Psoas muscle (tissue), 8 donors: ENCODE measurements at places on chromosomes 12 and 14. TPM values are rescaled to one million over a fixed set of nuclear protein-coding genes. Genes with fewer than 3 reads are reported as not detected.

- DNase-seq, result no peak
Measured at GRCh38 chr14:73667854-73668253, 23.1 kb downstream of the DNAL1 start.

- no peak for DNase-seq
Measured at GRCh38 chr12:89472508-89472907, 52.1 kb downstream of the GALNT4 start.

- DNase-seq, result no peak
Measured at GRCh38 chr12:60266381-60266852, 670.6 kb downstream of the SLC16A7 start.

DNA sequence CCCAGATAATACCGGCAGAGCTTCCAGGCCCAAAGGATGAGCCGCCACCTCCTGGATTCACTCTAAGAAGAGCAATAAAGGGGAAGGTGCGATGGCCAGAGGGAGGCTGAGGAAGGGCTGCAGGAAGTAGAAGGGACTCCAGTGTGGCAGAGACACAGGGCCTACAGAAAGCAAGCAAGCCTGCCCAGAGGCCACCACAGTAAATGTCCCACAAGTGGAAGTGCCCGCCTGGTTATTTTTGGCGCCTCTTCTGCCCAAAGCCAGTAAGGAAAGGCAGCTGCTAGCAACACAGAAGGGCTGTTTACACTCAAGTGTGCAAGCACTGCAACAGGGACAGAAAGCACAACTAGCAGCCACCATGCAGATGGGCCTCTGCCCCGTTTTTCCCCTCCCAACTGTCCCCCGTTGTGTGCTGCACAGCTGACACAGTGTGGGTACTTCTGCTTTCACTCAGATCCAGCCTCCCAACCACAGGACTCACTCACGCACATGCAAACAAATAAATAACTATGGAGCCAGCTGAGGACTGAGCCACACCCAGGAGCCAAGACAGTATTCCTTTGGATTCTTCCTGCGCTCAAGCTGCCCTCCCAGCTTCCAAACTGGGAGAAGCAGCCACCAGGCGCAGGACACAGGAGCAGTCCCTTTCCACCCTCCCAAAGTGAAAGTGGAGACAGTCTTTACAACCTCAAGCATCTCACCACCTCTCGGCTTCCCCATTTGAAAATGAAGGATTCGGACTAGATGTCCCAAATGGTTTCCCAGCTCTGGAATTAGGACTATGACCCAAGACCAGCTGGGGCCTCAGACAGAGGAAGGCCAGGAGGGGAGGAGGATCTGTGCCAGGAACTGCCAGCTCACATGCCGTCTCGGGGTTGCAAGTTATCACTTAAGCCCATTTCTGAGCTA lies 40.0 kb upstream of the PNMA1 start:
- DNase-seq, result no peak

- DNase-seq, result no peak
Measured at GRCh38 chr14:61146899-61147298, 134.2 kb downstream of the TMEM30B start.

DNA sequence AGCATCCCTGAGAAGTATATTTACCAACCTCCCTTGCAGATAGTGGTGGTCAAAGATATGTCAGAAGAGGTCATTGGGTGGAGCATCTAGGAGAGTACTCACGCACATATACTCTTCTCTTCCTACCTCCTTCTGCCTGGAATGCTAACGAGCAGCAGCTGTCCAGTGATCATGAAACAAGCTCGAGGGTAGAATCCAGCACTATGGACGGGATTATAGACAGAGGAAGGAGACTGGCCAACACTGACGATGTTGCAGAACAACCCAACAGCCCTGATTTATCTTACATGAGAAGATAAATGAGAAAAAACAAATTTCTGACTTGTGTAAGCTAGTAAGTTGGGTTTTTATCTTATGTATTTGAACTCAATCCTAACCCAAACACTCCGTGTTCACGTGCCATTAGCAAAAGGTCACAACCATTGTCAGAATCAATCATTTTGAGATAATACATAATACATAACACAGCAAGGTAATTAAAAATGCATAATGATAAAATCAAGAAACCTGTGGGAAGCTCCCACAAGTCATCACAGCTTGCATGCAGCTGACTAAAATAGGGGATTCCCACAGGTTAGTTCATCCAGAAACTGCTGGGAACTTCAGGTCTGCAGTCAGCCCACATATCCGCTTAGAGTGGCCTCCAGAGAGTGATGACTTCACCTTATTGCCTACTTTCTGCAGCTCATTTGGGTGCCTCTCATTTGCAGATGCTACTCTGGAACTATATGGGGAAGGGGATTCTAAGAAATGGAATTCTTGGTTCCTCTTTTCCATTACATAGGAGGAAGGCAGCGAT lies 36.3 kb upstream of the STK38L start:
- no peak for DNase-seq

Gene DDN
- total RNA-seq, result 485 TPM

DNA sequence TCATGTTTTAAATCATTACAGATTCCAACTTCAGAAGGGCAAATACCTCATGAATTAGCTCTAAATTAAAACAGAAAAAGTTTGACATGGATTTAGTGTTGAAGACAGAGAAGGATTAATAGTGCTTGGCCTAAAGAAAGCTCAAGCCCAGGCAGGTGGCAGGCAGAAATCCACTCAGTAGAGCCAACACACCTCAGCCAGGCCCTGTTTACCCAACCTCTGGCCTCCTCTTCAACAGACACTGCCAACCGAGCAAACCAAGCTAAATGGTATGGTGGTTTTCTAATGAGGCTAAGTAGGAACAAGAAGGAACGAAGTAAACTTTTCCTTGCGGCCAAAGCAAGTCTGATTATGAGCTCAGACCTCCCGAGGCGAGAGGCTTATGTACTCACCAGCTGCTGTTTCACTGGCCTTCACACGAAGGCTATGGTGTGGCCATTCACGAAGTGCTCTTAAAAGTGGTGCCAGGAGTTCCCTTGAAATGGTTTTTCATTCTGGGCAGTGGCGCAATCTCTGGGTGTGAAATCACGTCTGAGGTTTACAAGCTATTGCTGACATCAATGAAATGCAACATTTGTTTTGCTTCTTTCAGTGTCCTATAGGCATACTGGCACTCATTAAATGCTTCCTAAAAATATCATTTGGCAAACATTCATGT lies 124.1 kb upstream of the LGR5 start:
- no peak for DNase-seq

GRCh38 chr14:62711351-62712023 lies 333.8 kb downstream of the KCNH5 start:
- no peak for DNase-seq

Gene FAM90A1
- 0.58 TPM for total RNA-seq

DNA sequence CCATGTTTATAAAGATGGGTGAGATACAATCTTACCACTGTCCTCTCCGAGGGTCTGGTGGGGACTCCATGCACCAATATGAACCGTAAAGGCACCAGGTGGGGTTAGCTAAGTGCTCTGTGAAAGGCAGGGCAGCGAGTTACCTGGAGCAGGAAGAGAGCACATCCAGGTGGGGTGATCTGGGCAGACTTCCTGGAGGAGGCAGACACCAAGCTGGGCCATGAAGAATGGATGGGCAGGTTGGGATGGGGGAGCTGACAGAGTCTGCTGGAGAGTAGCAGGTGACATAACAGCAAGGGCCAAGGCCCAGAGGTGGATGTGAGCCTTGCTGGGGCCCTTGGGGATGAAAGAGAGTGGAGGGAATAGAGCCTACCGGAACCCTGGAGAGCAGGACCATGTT lies 45.9 kb downstream of the RIN3 start:
- DNase-seq, result no peak

GRCh38 chr14:63134801-63135200 lies 69.4 kb upstream of the RHOJ start:
- DNase-seq, result no peak

Gene MMP17
- 1.4 TPM for total RNA-seq

DNA sequence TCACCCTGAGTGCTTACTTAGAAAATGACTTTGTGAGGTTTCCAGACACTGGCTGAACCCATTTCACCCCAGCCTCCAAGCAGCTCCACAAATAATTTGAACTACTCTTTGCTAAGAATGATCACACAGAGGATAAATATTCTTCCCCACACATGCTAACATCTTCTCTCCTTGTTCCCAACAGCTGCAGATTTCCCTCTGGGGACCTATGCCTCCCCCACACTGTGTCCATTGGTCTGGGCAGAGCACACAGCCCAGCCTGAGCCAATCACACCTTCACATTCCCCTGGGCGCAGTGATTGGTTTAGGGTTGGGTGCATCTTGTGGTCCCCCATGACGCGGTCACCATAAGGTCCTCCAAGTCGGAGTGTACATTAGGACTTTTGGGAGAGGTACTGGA lies 6.9 kb downstream of the SDR9C7 start:
- DNase-seq, result no peak

Gene VSX2
- not detected for total RNA-seq

GRCh38 chr14:68842298-68842697 lies 49.4 kb upstream of the ZFP36L1 start:
- no peak for DNase-seq

DNA sequence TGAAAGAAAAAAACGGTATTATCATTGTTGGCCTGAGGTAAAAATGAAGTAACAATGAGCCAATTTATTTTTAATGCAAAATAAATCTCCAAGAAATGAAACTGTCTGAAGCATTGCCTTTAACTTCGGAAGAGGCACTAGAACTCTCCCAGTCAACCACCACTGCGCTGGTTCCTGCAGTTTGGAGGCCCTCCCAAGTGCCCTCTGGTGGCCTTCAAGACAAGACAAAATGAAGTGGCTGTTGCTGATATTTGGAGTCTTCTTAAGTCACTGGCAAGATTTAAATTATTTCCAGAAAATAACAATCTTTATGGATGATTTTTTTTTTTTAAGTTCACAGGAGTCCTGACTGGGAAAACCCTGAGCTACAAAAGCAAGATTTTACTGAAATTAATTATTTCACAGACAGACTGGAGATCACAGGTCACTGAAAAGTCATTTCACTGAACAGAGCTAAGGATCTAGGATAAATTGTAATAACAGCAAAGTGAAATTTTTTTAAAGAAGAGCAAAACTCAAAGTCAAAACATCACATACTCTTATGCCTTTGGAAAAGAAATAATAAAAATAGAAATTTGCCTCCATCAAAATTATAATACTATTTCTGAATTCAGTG lies 58.2 kb downstream of the DICER1 start:
- DNase-seq, result peak; percentile 77

- no peak for DNase-seq
Measured at GRCh38 chr14:104919993-104920315, 4.7 kb upstream of the PLD4 start.

Gene SLC6A12
- 0.30 TPM for total RNA-seq
